Vagina (tissue), 2 donors: ENCODE measurements at places on chromosomes 4 and X.

- DNase-seq = no peak
These were observed 57.8 kb downstream of the HEPH start for GRCh38 chrX:66221856-66222255.

DNA sequence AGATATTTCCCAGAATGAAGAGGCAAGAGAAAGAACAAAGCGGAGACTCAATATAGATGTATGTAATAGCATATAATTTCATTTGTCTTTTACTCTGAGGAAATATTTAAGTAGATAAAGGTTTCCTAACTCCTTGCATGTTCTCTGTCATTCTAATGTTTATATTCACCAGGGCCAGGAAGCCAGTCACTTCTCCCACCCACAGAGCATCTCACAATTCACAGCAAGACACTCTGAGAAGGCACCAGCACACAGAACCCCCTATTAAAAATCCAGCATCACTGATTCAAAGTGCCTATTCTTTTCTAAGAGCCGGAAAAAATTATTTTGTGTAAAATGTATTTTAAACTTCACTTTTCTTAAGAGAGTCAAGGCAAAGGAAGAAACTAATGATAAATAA is 927.1 kb downstream of the C4orf33 start:
- DNase-seq = no peak

GRCh38 chrX:80550722-80551121 is 130.5 kb downstream of the TENT5D start:
- DNase-seq = no peak

DNA sequence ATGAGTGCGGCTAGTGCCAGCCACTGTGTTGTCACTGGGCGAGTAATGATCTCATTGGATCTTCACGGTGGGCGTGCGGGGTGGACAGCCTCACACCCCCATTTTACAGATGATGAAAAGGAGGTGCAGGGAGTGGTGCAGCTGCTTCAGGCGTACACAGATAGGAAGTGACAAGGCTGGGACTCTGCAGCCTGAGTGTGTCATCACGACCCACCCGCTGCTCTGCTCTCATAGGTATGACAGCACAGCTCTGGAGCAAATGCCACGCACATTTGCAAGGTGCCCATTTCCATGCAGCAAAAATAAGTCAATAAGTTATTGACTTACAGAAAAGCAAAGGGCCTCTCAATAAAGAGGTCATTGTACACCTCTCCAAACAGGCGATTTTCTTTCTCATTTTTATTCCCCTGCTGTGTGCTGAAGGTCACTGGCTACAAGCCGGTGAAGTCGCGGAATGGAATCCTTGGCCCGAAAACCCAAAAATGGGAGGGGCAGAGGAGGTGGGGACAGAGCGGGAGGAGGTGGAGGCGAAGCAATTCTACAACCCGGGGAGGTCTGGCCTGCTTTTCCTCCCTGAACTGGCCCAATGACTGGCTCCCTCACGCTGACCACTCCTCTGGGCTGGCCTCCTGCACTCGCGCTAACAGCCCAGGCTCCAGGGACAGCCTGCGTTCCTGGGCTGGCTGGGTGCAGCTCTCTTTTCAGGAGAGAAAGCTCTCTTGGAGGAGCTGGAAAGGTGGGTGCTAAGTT is at the start of gene SOD3:
TSS of gene SOD3 (plus strand) at position 658 of the 750 bp plus-strand sequence. CDS start 3,949 bp downstream, outside the sequence.
- DNase-seq = no peak

DNA sequence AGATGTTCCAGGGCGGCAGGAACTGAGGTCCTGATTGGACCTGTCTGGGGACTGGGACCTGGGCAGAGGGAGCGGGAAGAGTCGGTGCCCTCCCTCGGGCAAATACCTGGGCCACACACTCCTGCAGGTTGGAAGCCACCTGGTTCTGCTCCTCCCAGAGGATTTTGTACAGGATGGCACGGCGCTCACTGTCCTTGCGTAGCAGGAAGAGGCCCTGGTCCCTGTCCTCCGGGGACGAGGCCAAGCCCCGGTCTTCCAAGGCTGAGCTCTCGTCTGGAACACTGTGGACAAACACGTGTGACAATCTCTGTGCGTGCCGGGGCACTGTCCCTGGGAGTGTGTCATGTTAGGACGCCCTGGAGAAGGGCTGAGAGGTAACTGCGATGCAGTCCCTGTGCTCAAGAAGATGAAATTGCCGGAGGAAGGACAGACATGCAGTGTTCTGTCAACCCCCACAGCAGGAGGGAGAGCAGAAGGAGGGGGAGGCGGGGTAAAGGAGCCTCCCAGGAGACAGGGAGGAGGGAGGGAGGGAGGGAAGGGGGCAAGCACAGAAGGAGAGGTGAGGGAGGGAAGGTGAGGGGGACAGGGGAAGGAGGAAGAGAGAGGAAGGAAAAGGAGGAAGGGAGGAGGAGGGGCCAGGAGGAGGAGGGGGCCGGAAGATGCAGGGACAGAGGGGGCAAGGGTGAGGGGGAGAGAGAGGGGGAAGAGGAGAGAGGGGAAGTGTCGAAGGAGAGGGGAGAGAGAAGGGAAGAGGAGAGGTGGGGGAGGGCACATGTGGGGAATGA is 29.0 kb downstream of the PDHA1 start:
- DNase-seq = no peak

- DNase-seq = no peak
These were observed 11.2 kb upstream of the AMOT start for GRCh38 chrX:112851806-112852205.
